ENCODE measurements at places on chromosomes 16 and 17. TPM values are rescaled to one million over a fixed set of nuclear protein-coding genes. Genes with fewer than 3 reads are reported as not detected.

- H3K27me3 ChIP-seq, result no peaks in the 10 kb centered on the region
- no peak for DNase-seq
- H3K4me1 ChIP-seq, result peaks cover 8% of the 10 kb centered on the region
- no peak overlapping the region for H3K27ac ChIP-seq
These were observed 104.7 kb downstream of the SMG6 start for GRCh38 chr17:2198927-2199326.

The TTYH2 gene
- total RNA-seq, result 5.2 TPM

DNA sequence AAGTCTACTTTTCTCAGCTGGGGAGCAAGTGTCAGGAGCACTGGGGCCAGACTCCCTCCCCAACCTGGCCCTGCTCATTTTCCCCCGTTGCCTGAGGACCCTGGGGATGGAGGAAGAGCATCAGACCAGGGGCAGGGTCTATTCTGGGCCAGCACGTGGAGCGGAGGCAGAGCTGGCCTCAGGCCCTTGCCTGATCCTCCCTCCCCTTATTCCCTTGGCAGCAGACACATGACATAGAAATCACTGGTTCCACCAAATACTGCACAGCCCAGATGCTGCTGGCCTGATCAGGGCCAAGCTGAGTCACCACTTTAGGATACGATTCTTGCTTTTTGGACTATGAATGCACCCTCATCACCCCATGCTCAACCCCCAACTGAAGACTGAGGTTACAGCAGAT is 15.8 kb upstream of the AGRP start:
- no peaks in the 10 kb centered on the region for H3K4me1 ChIP-seq
- no peaks in the 10 kb centered on the region for H3K36me3 ChIP-seq
- no peak for DNase-seq
- H3K4me3 ChIP-seq, result no peak overlapping the region
- peaks cover 3% of the 10 kb centered on the region for H3K27me3 ChIP-seq

- no peaks in the 10 kb centered on the region for H3K36me3 ChIP-seq
- no peak overlapping the region for H3K27ac ChIP-seq
- H3K4me1 ChIP-seq, result no peaks in the 10 kb centered on the region
- peaks cover 44% of the 10 kb centered on the region for H3K27me3 ChIP-seq
- H3K4me3 ChIP-seq, result no peak overlapping the region
- DNase-seq, result peak; percentile 38
These were observed 5.6 kb downstream of the ACD start for GRCh38 chr16:67654403-67654911.

DNA sequence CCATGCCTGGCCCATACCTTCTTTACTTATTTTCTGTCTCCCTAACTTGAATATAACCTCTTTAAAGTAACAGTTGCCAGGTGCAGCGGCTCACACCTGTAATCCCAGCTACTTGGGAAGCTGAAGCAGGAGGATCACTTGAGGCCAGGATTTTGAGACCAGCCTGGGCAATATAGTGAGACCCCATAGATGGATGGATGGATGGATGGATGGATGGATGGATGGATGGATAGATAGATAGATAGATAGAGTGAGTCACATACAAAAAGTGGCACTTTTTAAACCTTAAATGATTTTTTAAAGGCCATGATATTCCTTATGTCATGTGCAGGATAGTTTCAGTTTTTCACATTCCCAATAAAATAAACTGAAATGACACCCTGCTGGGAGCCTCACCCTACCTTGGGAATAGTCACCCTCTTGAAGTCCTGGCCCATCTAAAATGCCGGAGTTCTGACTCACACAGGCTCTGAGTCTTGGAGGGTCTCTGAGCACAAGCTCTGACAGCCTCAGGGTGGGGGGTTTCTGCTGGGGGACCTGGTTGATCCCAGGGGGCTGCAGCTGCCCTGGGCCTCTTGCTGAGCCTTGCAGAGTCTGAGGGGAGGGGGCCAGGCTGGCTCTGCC is 26.2 kb downstream of the CPNE2 start:
- H3K27me3 ChIP-seq, result no peaks in the 10 kb centered on the region
- no peak overlapping the region for H3K27ac ChIP-seq
- no peak overlapping the region for H3K4me3 ChIP-seq
- DNase-seq, result no peak
- no peaks in the 10 kb centered on the region for H3K4me1 ChIP-seq
- no peaks in the 10 kb centered on the region for H3K36me3 ChIP-seq

The MAFG gene
- total RNA-seq, result 32.0 TPM

GRCh38 chr16:56860226-56861020 is 4.6 kb upstream of the SLC12A3 start:
- no peaks in the 10 kb centered on the region for H3K4me1 ChIP-seq
- no peak overlapping the region for H3K27ac ChIP-seq

DNA sequence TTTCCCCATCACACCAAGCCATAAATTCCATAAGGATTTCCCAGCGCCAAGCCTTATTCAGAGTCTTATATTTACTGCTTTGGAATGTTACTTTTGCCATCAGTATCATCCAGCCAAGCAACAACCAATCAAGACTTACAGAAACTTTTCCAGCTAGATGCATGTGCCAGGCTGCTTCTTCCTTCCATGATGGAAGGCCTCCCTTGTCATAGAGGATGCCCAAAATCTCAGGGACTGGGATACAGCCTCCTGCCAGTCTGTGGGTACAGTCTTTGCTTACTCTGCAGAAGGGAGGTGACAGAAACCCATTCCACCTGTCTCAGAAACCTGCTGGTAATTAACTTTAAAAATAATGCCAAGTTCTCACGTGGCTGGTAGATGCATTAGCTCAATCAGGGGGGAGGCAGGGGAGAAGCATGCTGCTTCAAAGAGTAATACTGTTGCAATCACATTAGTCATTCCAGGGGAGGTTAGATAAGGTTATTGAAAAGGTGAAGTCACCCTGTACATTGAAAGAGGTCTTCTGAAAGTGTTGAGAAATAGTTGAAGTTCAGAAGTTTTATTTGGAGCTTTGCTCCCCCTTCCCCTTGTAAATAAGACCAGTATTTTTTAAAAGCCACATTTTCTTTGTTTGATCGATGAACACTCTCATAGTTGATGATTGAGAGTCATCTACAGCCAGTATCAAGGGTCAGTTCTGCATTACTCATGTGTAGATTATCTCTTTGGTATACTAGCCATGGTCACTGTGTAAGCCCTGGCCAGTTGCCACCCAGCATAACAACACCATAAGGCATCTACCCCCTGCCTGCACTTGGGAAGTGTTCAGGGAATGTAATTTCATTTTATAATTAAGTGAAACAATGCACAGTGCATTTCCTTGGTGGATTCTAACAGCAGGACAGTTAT is 22.2 kb downstream of the HLF start:
- H3K4me1 ChIP-seq, result no peaks in the 10 kb centered on the region
- H3K27ac ChIP-seq, result no peak overlapping the region
- no peaks in the 10 kb centered on the region for H3K36me3 ChIP-seq
- no peak for DNase-seq

DNA sequence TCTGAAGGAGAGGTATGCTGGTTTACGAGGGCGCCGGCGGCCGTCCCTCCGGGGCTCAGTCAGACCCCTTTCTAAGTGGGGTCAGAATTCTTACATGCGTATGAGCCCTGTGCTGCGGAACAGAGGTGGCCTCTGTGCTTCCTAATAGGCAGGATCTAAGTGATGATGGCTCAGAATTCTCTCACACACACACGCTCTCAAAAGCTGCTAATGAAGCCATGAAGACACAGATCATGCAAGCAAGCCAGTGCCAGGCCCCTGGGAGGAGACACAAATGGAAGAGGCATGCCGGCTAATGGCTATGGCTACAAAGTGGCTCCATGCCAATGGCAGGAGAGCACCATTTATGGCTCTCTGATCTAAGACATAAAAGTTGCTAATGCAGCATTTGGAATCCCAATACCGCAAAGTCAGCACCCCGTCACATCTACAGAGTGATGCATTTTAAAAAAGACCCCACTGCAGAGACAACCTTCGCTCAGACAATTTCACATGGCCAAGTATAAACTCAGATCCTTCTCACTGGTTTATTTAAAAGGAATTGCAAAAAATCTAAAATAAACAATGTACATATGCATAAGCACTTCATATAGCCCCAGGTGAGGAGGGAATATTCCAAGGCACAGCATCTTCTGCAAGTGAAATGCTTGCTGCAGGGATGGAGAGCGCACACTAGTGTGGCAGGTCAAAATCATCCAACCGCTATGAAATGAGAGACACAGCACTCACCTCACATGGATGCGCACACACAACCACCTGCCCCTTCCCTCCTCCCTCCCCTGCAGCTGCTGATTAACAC is 24.5 kb downstream of the NPLOC4 start:
- H3K4me1 ChIP-seq, result no peaks in the 10 kb centered on the region
- DNase-seq, result no peak
- H3K27me3 ChIP-seq, result no peaks in the 10 kb centered on the region
- peaks cover 38% of the 10 kb centered on the region for H3K36me3 ChIP-seq
- H3K4me3 ChIP-seq, result no peak overlapping the region
- H3K27ac ChIP-seq, result no peak overlapping the region

The ETV4 gene
- 126 TPM for total RNA-seq

DNA sequence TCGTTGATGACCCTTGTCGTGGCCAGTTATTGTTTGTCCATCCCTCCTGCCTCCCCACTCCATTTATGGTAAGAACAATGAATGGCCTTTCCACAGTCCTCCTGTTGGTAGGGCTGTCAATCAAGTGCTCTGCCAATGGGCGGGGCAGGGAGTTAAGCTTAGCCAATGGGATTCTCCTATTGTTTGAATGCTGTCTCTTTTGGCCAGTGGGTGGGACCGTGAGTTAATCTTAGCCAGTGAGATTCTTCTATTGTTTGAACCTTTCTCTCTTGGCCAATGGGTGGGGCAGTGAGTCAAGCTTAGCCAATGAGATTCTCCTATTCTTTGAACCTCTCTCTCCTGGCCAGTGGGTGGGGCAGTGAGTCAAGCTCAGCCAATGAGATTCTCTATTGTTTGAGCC is 85.4 kb downstream of the IRX3 start:
- no peaks in the 10 kb centered on the region for H3K4me1 ChIP-seq
- H3K27me3 ChIP-seq, result no peaks in the 10 kb centered on the region
- no peak overlapping the region for H3K4me3 ChIP-seq
- no peak overlapping the region for H3K27ac ChIP-seq
- DNase-seq, result peak; percentile 26
- H3K36me3 ChIP-seq, result no peaks in the 10 kb centered on the region

- H3K4me3 ChIP-seq, result no peak overlapping the region
- no peak for DNase-seq
- H3K4me1 ChIP-seq, result peaks cover 46% of the 10 kb centered on the region
- H3K27ac ChIP-seq, result no peak overlapping the region
These were observed 16.7 kb downstream of the NGFR start for GRCh38 chr17:49511810-49512209.

GRCh38 chr17:82236142-82236971 is 7.5 kb downstream of the SLC16A3 start:
- no peaks in the 10 kb centered on the region for H3K36me3 ChIP-seq
- DNase-seq, result peak; percentile 84
- peaks cover 6% of the 10 kb centered on the region for H3K27me3 ChIP-seq
- H3K4me1 ChIP-seq, result no peaks in the 10 kb centered on the region

The OR2C1 gene
- not detected for total RNA-seq

DNA sequence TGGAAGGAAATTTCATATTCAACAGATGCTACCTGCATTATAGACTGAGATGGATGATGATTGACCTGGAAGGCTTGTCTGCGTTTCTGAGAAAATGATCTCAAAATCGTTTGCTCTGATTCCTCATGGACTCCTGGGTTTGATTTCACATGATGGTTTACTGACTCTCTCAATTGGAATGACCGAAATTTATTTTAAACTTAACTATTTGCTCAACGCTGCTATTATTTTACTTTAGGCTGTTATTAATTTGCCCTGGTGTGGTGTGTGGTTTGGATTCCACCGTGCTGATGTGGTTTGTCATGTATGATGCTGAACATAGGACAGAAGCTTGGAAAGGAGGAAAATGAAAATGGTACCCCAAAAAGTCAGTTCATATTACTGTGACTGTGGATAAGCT is 37.3 kb upstream of the ELAC2 start:
- H3K27me3 ChIP-seq, result no peaks in the 10 kb centered on the region
- DNase-seq, result no peak
- no peak overlapping the region for H3K27ac ChIP-seq
- H3K4me3 ChIP-seq, result no peak overlapping the region
- no peaks in the 10 kb centered on the region for H3K36me3 ChIP-seq

The IKZF3 gene
- total RNA-seq, result 1.4 TPM

The FZD2 gene
- 7.6 TPM for total RNA-seq

DNA sequence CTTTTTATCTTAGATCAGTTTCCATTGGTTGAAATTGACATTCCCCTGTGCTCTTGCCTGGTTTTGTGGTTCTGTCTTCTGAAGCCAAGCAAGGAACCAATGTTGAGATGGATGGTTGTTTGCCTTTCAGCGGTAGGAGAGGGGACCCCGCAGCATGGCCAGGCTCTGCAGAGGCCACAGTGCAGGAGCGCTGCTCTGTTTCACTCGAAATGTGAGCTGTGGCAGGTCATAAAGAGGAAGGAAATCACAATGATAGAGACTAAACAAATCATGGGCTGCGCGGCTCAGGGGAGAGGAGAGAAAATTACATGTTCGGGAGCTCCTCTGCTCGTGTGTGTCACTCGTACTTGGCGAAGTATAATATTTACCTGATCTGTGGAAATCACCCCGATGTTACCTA is 148.2 kb downstream of the SNX29 start:
- H3K4me3 ChIP-seq, result no peak overlapping the region
- H3K4me1 ChIP-seq, result no peaks in the 10 kb centered on the region
- H3K27me3 ChIP-seq, result no peaks in the 10 kb centered on the region
- H3K27ac ChIP-seq, result no peak overlapping the region
- DNase-seq, result no peak

DNA sequence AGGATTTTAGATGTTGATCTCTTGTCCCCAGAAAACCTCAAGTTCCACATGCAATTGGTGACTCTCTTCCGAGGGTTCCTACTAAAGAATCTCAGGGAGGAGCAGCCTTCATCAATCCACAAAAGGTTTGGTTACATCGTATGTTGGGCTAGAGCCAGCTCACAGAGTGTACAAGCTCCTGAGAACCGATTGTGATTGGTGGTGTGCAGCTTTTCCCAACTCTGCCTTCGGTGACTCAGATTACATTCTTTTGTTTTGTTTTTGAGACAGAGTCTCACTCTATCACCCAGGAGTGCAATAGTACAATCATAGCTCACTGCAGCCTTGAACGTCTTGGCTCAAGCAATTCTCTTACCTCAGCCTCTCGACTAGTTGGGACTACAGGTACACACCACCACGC is 172.4 kb downstream of the PMP22 start:
- H3K4me3 ChIP-seq, result no peak overlapping the region
- 0 out of 2 replicates have a peak, but pooled peaks cover 5% of the 10 kb centered on the region for H3K4me1 ChIP-seq
- no peak for DNase-seq
- H3K27me3 ChIP-seq, result no peaks in the 10 kb centered on the region
- H3K27ac ChIP-seq, result no peak overlapping the region

DNA sequence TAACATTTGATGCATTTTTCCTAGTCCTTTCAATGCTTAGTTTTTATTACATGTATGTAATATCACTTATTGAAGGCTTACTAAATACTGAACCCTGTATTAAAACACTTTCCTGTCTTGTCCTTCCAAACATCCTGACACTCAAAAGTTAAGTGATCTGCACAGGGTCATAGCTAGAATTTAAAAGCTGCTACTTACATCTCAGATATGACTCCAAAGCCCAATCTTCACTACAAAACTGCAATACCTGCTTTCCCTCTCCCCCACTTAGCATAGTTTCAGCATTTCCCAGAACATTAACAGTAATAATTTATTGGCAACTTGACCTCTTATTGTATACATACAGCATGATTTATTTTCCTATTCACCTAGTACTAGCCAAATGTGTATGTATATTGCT is 4.3 kb upstream of the TRIM37 start:
- no peaks in the 10 kb centered on the region for H3K4me1 ChIP-seq
- no peak overlapping the region for H3K4me3 ChIP-seq
- no peaks in the 10 kb centered on the region for H3K27me3 ChIP-seq
- H3K27ac ChIP-seq, result no peak overlapping the region
- H3K36me3 ChIP-seq, result peaks cover 10% of the 10 kb centered on the region

The SLC5A10 gene
- not detected for total RNA-seq

- no peaks in the 10 kb centered on the region for H3K27me3 ChIP-seq
- DNase-seq, result peak; percentile 92
- H3K27ac ChIP-seq, result no peak overlapping the region
- H3K4me1 ChIP-seq, result no peaks in the 10 kb centered on the region
- no peaks in the 10 kb centered on the region for H3K36me3 ChIP-seq
These were observed 11.0 kb downstream of the ACSM3 start for GRCh38 chr16:20774703-20775362.
